Bone marrow (tissue), 2 donors: ENCODE measurements at places on chromosomes 2 and 18.

DNA sequence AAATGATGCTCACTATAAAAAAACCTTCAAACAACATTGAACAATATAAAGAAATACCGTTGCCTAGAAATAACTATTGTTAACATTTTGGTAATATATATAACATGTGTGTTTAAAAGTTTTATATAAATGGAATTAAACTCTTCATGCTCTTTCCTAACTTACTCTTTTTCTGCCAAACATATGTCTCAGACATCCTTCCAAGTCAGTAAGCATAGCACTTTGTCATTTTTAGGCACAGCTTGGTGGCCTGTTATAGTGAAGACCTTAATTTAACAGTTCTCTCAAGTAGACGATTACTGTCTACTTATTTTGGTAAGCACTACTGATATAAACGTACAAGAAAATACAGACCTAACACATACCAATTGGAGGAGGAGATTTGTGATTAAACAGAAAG, 23.9 kb downstream of the ABCG5 start:
- DNase-seq = no peak

GRCh38 chr2:43227830-43228281, 1.4 kb upstream of the ZFP36L2 start:
- DNase-seq = no peak

- no peak for DNase-seq
Observed at GRCh38 chr2:227759411-227760118, 13.9 kb downstream of the SCYGR8 start.

GRCh38 chr18:59912007-59912550, 12.3 kb downstream of the PMAIP1 start:
- no peak for DNase-seq

DNA sequence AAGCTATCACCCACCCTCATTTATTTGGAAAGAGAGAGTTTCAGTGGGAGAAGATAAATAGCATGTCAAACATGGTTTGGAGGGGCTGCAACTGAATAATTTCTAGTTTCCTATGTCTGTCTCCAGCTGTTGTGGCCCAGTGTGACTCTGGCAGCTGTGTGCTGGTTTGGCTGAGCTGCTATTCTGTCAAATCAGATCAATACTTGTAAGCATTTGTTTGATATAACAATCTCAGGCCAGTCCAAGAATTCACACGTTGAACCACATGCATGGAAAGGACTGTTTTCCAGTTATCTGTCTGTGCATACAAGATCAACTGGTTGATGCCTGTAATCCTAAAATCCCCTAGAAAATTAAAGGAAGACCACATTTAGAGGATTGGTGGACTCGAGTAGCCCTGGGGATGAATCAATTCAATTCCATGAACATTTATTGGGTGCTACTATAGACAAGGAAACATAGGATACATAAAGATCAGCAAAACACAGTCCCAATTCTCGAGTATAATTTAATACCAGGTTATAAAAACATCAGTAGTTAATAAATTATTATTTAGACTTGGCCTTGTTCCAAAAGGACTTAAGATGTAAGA, 209.0 kb upstream of the PARD3B start:
- DNase-seq = no peak

GRCh38 chr2:56231361-56231760, 47.6 kb downstream of the CCDC85A start:
- no peak for DNase-seq

GRCh38 chr2:73177645-73178255, 24.6 kb upstream of the NOTO start:
- no peak for DNase-seq

- DNase-seq = no peak
Observed at GRCh38 chr18:77178559-77178958, 46.0 kb upstream of the MBP start.

DNA sequence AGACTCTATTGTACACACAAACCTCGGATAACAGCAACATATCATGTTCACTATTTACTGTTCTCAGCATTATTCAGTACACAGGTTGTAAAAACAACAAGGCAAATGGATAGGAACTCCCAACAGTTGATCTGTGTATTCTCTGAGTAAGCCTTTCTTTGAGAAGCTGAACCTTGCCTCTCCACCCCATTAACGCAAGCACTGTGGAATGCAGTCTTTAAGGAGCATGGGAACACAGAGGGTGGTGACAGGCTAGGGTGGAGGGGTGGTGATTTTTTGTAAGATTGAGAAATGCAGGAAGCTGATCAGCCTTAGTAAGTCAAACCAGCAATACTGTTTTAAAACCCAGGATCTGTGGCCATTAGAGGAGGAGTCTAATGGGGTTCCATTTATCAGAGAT, 19.6 kb upstream of the SERPINB11 start:
- DNase-seq = no peak

DNA sequence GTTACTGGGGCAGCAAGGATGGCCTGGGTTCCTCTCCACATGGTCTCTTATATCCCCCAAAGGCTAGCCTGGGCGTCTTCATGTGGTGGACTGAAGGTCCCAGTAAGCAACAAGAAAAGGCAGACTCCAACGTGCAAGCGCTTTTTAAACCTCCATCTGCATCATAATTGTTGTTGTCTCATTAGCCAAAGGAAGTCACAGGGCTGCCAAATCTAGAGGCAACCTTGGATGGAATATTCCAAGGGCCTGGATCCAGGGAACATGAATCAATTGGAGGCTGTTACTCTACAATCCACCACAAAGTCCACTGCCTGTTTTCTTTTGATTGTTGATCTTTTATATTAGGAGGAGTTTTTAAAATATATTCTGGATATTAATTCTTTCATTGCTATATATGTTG, 118.8 kb downstream of the SH3RF3 start:
- DNase-seq = no peak

GRCh38 chr18:26327062-26327461, 100.8 kb downstream of the TAF4B start:
- no peak for DNase-seq
